ENCODE measurements at places on chromosomes 6 and 20.

GRCh38 chr6:132063738-132064137 is 112.6 kb upstream of the CCN2 start:
- DNase-seq: no peak

DNA sequence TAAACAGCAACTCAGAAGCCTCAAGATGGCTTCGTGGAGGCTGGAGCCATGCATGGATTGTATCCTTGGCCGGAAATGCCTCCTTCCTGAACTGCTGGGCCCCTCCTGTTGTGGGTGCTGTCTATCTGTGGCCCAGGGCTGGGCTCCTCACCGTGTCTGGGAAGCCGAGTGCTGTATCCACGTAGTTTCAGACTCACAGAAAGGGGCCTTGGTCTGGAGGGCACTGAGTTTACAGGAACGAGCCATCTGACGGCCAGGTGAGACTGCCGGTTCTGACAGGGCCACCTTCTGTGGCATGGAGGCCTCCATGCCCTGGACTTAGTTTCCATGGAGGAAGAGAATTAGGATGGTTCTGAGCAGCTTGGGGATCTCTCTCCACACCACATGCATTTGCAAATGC is 142.2 kb downstream of the ERMARD start:
- no peak for DNase-seq

DNA sequence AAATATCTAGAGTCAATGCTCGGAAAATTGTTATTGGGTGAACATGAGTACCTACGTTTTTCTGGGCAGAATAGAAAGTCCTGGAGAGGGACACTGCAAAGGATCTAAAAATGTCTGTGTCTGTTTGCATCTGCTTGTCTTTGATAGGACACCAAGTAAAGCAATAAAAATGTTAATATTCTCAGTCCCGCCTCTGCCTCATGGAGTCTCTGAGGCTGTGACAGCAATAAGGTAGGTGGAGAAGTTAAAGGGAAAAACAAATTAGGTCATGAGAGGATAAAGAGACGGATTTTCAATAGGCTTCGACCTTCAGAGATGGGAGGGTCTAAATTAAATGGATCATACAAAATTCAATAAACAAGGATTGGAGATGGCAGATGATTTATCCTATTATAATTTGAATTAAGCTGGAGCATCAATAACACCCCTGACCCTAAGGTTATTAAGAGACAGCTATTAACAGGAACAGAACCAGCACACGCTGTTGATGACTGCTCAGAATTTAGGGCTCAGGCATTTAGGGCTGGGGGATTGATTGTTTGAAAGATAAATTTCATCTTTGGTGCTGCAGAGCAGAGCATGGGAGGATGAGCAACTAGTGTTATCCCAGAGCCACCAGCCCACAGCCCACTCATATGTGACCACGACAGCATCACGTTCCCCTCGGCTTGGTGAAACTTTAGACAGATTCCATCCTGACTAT is 620.3 kb upstream of the CDH4 start:
- no peak for DNase-seq

GRCh38 chr20:20251317-20251716 is 116.6 kb upstream of the INSM1 start:
- DNase-seq: no peak
